ENCODE measurements at places on chromosomes 13 and 19.

DNA sequence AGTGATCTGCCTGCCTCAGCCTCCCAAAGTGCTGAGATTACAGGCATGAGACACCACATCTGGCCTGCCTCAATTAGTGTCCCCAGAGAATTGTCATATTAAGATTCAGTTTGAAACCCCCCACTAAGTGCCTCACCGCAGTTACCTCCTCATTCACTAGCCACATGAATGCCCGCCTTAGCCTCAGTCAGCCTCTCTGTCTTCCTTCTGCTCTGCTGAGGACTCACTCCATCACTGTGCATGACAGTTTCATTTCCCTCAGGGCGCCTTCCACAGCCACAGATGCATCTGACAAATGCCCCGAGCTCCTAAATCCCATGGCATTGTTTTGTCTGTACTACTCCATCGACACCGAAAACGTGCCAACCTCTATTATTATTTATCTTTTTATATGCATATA is 23.3 kb downstream of the MIPEP start:
- DNase-seq = no peak

DNA sequence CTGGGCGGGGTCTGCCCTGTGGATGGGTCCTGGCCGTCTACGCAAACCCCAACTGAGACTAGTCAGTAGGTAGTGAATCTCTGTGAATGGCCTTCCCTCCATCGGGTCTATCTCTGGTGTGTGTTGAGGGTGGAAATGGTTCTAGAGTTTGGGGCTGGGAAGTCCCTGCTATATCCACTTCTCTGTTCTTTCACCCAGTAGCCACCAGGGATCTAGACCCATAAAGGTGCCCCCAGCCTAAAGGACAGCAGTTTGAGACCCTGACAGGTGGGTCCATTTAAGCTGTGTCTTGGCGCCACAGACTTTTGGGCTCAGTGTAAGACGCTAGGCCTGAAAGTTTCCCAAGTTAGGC is 57.7 kb downstream of the ZNF568 start:
- no peak for DNase-seq

- DNase-seq = no peak
These were observed 139.9 kb downstream of the ZNF675 start for GRCh38 chr19:23547156-23547555.

GRCh38 chr13:26694609-26695359 is 65.8 kb downstream of the GPR12 start:
- no peak for DNase-seq

GRCh38 chr13:99281811-99282263 is 23.7 kb upstream of the GPR18 start:
- no peak for DNase-seq

Data from fibroblast of skin of left biceps (primary cell).